ENCODE measurements at places on chromosomes 2 and 18. TPM values are rescaled to one million over a fixed set of nuclear protein-coding genes. Genes with fewer than 3 reads are reported as not detected.

Gene DQX1
- 1.6 TPM for total RNA-seq

Gene BOLL
- total RNA-seq = not detected

Gene NYAP2
- not detected for total RNA-seq

Gene ARPC2
- 504 TPM for total RNA-seq

Gene LIMS2
- not detected for total RNA-seq

Gene FAHD2A
- total RNA-seq = 34.9 TPM

Gene HOXD13
- not detected for total RNA-seq
